HEK293T (cell line): ENCODE measurements at places on chromosomes 5 and 9.

DNA sequence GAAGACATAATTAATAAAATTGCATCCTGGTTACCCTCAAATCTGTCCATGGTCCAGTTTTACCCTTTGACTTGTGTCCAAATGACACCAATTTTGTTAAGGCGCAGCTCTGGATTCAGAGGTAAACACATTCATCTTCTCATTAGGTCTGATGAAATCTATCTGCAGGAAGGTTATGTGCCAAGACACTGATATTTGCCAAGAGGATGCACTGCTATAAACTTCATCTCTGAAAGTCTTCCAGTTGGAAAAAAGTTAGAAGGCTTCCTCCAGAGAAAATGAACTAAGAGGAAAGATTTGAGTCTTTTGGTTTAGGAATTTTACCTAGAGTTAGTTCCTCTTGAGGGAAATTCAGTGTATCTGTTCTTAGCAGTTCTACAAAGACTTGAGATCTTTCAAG lies 717.8 kb downstream of the DTWD2 start:
- no peak for DNase-seq

- DNase-seq, result no peak
Measured at GRCh38 chr5:125489146-125489545, 742.7 kb upstream of the ZNF608 start.

DNA sequence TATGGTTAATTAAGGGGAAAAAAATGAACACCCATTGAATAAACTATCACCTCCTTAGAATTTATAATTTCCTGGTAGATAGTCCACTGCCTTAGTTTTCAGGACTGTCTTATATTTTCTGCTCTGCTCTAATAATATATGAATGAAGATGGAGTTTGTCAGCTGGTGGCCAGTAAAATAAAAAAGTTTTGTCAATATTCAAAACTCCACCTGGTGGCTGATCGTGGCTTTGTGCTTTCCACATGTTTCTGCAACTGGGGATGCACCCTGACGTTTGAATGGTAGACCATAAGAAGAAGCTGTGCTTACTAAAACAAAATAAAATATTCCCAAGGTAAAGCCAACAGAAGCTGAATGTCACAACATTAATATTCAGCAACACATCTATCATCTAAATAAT lies 286.6 kb upstream of the IZUMO3 start:
- peak; percentile 7 for DNase-seq

GRCh38 chr9:125472926-125473701 lies 211.5 kb downstream of the GAPVD1 start:
- DNase-seq, result peak; percentile 69

GRCh38 chr9:127651697-127652610 lies 39.9 kb downstream of the STXBP1 start:
- no peak for DNase-seq

- DNase-seq, result no peak
Measured at GRCh38 chr5:10801931-10802666, 41.1 kb upstream of the DAP start.

DNA sequence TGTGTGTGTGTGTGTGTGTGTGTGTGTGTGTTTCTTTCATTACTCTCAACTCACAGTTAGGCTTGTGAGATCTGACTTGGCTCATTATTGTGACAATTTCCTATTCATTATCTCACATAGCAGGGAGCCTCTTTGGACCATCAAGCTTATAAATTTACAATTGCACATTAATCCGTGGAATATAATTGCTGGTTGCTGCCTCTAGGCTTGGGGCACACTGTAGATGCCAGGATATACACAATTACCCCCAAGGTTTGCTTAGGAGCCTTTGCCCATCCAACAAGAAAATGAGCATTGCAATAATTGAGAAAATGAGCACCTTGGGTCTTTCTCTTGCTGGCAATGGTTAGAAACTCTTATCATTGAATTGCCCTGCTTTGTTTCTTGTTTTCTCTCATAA lies 161.6 kb upstream of the DMRTA1 start:
- no peak for DNase-seq

- DNase-seq, result no peak
Measured at GRCh38 chr9:34035656-34036055, 13.0 kb downstream of the UBAP2 start.

- DNase-seq, result no peak
Measured at GRCh38 chr9:130124085-130124860, 47.9 kb upstream of the NCS1 start.

DNA sequence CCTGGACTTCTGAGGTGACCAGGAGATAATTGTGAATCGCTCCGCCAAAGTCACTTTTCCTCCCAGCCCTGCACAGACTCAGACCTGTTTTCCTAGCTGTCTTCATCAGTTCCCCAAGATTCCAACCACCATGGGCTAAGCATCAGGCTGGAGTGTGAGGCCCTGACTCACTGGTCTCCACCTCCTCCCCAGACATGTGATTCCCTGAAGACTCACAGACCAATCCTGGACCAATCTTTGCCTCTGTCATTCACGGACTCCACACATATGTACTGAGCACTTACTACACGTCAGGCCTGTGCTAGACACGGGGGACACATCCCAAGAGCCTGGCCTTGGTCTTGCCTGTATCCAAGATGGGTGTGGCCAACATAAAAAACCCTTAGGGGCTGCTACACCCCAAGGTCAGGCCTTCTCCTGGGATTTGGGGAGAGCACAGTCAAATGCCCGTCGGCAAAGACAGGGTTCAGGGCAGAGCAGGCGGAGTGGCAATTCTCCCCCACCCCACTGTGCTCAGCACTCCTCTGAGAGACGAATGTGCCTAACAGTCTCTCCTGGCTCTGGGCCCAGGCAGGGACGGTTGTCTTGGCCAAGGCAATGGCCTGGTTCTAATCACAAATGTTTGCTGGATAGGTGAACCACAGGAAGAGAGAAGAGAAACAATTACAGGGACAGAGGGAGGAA lies 11.9 kb downstream of the EEIG1 start:
- no peak for DNase-seq

DNA sequence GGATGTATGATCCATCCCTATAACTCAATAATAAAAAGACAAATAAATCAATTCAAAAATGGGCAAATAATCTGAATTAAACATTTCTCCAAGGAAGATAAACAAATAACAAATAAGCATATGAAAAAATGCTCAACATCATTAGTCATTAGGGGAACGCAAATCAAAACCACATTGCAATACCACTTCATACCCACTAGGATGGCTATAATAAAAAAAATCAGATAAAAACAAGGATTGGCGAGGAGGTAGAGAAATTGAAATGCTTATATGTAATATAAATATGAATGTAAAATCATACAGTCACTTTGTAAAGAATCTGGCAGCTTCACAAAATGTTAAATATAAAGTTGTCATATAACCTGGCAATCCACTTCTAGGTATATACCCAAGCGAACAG lies 52.3 kb upstream of the TBCA start:
- no peak for DNase-seq

GRCh38 chr9:119332522-119332921 lies 36.7 kb downstream of the BRINP1 start:
- DNase-seq, result no peak

DNA sequence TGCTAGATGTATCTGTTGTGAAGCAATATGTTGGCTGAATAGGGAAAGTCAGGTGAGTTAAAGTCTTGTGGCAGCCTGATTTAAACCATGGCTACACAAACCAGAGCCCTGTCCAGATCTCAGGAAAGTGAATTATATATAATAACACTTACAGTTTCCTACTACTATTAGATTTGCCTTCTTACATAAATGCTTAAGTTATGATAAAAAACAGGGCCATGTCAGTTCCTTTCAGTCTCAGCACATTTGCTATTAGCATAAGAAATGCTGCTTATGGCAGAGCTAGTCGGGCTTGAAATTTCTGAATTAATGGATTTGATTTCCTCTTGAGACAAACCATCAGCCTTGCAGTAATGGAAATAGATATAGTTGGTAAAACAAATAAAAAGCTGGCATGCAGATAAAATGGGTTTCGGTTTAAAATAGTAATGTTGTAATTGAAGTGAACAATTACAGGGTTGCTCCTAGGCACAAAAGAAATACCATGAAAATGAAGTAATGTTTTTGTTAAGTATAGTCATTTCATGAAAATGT lies 664.2 kb upstream of the ZNF608 start:
- DNase-seq, result no peak

- DNase-seq, result no peak
Measured at GRCh38 chr5:157915638-157916037, 56.7 kb upstream of the CLINT1 start.

- no peak for DNase-seq
Measured at GRCh38 chr9:112780450-112781036, 30.0 kb downstream of the SNX30 start.

DNA sequence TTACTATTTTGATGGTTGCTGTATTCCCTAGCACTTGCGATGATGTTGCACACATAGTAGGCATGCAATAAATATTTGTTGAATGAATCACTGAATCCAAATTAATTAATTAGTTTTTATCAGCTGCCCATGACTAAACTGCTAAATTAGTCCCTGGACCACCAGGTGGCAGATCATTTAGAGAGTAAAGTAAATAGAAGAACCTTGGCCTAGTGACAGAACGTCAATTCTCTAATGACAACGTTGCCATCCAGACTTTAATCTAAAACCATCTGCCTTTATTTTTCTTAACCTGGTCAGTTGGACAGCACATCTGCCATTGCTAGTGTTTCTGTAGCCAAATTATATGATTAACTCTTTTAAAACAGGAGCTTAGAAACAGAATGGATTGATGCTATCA lies 457.5 kb downstream of the KIF4B start:
- DNase-seq, result no peak

DNA sequence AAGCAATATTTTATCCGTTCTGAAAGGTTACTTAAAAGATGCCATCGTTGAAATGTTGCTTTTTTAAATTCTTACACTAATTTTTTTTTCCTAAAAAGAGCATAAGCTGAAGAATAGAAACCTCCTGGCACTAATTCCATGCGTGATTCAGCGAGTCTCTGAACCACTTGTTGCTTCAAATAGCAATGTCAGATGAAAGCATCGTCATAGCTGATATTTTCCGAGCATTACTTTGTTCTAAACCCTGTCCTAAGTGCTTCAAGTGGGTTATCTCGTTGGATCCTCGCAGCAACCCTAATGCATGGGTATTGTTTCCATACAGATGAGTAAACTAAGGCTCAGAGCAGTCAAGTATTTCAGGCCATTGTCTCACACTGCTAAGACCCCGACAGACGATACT lies 79.7 kb downstream of the CDH6 start:
- DNase-seq, result no peak

DNA sequence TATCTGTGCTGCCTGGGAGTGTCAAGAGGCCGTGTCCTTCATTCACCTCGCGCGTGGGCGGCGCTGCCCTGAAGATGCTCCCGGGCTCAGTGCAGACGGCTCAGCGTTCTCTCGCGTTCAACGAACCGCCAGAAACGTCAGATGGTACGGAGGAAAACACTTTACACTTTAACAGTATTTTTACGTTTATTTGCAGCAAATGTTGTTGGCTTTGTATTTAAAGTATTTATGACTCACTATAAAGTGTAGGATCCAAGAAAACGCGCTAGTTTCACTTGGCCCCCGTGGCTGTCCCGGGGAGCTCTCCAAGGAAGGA lies 544 bp upstream of the ERCC6L2 start:
- DNase-seq, result peak; percentile 27

- no peak for DNase-seq
Measured at GRCh38 chr5:73987915-73988314, 361.9 kb downstream of the ARHGEF28 start.

GRCh38 chr9:88578121-88579049 lies 43.4 kb downstream of the NXNL2 start:
- peak; percentile 89 for DNase-seq

DNA sequence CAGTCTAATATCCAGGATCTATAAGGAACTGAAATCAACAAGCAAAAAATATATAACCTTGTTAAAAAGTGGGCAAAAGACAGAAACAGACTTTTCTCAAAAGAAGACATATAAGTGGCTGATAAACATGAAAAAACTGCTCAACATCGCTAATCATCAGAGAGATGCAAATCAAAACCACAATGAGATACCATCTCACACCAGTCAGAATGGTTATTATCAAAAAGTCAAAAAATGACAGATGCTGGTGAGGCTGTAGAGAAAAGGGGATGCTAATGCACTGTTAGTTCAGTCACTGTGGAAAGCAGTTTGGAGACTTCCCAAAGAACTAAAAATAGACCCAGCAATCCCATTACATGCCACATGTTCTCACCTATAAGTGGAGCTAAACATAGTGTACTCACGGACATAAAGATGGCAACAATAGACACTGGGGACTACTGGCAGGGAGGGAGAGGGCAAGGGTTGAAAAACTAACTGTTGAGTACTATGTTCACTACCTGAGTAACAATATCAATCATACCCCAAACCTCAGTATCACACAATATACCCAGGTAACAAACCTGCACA lies 11.7 kb upstream of the TSSK1B start:
- DNase-seq, result no peak

- DNase-seq, result no peak
Measured at GRCh38 chr9:132783006-132783405, 95.1 kb downstream of the AK8 start.

GRCh38 chr5:173430394-173430793 lies 102.2 kb upstream of the STC2 start:
- no peak for DNase-seq

GRCh38 chr9:92234514-92234913 lies 59.0 kb downstream of the IARS1 start:
- DNase-seq, result no peak

GRCh38 chr5:86143837-86144236 lies 473.9 kb upstream of the COX7C start:
- DNase-seq, result peak; percentile 14

GRCh38 chr5:108118813-108119514 lies 262.9 kb downstream of the FBXL17 start:
- DNase-seq, result no peak

DNA sequence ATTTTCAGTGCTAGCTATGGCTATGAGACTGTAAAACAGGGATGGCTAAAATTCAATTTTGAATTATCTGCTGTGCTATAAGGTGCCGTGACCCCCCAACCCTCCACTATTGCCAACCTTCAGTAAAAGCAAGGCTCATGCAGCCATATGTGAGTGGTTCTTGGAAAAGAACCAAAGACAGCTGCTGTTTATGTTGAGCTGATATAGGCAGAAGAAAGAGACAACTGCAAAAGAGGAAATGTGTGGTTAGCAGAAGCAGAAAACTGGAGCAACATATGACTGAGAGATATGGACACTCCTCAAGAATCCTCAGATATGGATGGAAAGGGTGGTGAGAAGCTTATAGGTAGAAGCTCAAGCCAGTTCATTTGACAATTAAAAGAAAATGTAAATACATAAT lies 200.3 kb downstream of the TLE1 start:
- no peak for DNase-seq

GRCh38 chr9:7607421-7607820 lies 192.2 kb downstream of the DMAC1 start:
- no peak for DNase-seq

DNA sequence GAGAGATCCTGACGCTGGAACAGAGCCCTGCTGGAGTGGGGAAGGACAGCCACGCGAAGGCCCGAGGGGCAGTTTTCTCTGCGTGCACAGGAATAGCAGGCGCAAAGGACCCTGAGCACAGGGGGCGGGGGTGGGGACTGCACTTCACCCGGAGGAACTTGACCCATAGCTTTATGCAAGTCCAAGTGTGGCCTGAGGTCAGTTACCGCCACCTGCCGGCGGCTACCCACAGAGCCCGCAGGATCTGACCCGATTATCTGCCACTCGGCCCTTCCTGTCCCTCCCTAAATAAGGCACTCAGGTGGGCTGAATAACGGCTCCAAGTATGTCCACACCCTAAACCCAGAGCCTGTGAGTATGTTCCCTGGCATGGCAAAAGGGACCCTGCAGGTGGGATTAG lies 65.4 kb upstream of the FCN1 start:
- DNase-seq, result no peak

GRCh38 chr5:99169309-99169708 lies 240.5 kb upstream of the CHD1 start:
- DNase-seq, result no peak

GRCh38 chr9:20242510-20243189 lies 379.6 kb downstream of the MLLT3 start:
- DNase-seq, result no peak
